ENCODE measurements at places on chromosomes 13 and 19.

DNA sequence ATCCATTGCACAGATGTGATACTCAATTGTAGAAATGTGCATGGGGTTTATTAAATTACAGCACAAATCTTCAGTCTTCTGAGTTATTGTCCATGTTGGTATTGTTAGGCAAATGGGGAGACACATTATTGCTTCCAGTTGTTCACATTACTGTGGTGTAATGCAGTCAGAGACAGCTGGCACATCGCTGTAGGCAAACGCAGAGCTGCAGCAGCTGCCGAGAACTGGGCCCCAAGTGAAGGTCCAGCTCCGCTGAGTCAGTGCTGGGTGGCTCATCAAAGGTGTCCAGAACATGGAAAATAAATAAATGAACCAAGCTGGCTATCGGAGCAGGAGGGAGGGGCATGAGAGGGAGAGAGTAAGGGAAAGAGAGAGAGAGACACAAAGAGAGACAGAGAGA, 299.1 kb upstream of the OBI1 start:
- DNase-seq, result no peak

DNA sequence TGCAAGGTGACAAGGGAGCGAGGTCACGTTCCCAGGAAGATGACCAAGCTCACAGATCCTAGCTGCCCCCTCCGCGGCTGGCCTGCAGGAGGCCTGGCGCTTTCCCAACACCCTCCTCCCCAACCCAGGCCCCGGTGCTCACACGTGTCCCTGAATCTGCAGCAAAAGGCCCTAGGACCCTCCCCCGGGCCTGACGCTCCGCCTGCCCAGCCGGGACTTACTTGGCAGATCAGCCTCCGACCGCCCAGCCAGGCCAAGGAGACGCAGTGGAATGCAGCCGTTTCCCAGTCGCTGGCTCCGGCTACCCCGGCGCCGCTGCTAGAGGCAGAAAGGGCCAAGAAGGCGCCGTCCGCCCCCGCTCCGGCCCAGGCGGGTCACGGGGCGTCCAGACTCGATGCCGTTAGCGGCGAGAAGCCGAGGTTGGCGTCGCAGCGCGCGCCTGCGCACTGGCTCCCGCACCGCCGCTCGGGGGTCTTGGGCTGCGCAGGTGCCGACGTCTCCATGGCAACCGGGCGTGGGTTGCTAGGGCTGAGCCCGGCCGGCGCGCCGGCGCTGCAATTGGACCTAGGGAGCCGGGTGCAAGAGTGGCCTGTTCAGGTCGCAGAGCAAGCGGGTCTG, at the start of gene PNMA8A:
PNMA8A (minus strand) TSS at position 448 of the 618 bp plus-strand sequence. CDS start 528 bp downstream, outside the sequence.
- no peak for DNase-seq

DNA sequence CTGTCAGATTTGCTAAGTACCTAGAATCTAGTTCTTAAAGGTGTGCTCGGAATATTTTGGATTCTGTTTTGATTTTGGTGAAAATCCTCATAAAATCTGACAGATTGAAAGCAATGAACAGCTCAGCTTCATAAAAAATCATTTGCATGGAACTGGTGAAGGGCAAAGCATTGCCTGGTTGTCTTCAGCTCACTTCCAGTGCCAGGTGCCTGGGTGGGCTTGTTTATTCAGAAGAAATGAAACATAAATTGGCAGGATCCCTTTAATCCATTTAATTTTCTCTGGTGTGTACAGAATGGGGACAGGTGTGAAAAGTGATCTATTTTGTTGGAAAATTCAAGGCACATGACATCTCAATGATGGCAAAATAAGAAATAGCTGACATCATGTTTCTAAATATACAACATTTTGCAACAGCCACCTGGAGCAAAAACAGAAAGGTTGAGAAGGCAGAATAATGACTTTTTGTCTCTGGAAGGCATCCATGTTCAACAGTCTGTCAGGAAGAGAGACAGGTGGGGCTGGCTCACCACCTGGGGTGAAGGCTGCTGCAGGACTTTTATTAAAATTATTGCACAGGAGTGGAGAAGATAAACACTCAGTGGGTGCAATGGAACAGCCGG, 52.2 kb downstream of the RFC3 start:
- no peak for DNase-seq

DNA sequence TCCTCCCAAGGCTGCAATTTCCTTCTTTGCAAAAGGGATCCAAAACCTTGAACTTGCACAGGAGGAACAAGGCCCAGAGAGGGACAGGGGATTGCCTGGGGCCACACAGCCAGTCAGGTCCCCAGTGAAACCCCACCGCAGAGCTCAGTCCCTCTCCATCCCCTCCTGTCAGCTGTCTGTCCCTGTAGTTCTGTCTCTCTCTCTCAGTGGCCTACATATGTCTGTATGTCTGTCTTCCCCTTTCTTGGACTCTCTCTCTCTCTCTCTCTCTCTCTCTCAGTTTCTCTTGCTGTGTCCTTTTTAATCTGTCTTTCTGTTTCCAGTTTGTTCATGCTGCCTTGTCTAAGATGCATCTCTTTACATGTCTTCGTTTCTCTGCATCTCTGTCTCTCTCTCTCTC, 11.5 kb downstream of the CEACAM19 start:
- no peak for DNase-seq

GRCh38 chr19:46755853-46756543, 9.7 kb upstream of the STRN4 start:
- no peak for DNase-seq

GRCh38 chr19:8239528-8240273, 30.5 kb downstream of the CERS4 start:
- DNase-seq, result no peak

DNA sequence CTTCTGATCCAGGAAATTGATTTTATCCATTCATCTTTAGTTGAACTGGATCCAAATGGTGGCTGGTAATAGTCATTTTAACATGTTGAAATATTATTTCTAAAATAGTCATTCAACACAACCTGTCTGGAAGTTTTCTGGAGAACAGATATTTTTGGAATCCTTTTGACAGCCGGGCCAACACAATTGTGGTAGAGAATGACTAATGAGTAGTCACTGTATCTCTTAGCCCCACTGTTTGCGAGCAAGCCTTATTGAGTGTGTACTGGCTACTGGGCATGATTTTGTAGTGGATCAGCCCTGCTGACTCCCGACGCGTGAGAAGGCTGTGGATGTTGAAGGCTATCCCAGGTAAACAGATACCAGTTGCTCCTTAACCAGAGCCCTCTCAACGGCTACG, 383.4 kb downstream of the ZNF536 start:
- no peak for DNase-seq

GRCh38 chr19:17037184-17037583, 10.6 kb upstream of the CPAMD8 start:
- no peak for DNase-seq

GRCh38 chr13:50732712-50733111, 110.8 kb downstream of the DLEU7 start:
- DNase-seq, result no peak

GRCh38 chr13:104327211-104327610, 1261.0 kb upstream of the SLC10A2 start:
- no peak for DNase-seq

- no peak for DNase-seq
Measured at GRCh38 chr13:50842990-50843256, 569 bp downstream of the DLEU7 start.

DNA sequence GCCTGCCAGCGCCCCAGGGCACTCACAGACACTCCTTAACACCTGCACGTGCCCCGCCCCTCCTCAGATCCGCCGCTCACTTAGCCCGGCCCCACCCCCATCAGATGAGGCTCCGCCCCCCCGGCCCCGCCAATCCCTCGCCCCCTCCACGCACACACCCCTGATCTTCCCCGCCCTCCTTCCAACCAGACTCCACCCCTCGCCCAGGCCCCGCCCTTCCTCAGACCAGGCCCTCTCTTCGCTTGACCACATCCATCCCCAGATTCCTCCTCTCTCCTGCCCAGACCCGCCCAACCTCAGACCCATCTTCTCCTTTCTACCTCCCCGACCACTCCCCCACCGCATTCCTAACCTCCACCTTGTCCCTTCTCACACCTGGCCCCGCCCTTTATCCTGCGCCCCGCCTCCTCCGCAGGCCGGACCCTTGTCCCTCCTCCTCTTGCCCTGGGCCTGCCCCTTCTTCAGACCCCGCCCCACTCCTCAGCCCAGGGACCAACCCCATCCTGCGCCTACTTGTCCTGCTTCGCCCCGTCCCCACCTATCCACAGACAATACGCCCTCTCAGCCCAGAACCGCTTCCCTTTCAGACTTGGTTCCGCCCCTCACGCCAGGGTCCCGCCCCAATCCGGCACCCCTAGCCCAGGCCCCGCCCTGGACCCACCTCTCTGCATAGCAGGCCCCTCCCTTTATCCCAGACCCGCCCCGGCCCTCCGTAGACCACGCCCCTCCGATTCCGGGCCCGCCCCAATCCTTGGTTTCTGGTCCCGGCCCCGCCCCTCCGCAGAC, 452 bp upstream of the KLHL26 start:
- DNase-seq, result peak; percentile 100

- no peak for DNase-seq
Measured at GRCh38 chr19:51094696-51095279, 12.1 kb upstream of the KLK14 start.

GRCh38 chr13:18949489-18949761, 232.2 kb downstream of the TUBA3C start:
- no peak for DNase-seq

GRCh38 chr13:97417698-97418097, 16.3 kb upstream of the RAP2A start:
- DNase-seq, result no peak

DNA sequence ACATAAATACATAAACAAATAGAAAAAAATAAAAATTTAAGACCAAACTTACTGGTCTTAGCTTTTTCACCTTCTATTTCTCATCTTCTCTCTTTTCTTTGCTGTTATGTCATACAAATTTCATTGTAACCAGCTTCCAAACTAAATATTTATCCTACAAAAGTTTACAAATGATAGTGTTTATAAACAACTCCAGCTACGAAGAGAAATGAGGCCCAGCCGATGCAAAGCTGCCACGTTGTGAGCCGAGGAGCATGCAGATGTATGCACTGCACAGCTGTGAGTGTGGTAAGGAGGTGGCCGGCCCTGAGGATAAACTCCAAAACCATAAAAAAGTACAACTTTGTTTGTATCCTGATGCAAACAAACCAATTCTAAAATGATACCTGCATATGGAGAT, 642.4 kb upstream of the SGCG start:
- DNase-seq, result no peak

DNA sequence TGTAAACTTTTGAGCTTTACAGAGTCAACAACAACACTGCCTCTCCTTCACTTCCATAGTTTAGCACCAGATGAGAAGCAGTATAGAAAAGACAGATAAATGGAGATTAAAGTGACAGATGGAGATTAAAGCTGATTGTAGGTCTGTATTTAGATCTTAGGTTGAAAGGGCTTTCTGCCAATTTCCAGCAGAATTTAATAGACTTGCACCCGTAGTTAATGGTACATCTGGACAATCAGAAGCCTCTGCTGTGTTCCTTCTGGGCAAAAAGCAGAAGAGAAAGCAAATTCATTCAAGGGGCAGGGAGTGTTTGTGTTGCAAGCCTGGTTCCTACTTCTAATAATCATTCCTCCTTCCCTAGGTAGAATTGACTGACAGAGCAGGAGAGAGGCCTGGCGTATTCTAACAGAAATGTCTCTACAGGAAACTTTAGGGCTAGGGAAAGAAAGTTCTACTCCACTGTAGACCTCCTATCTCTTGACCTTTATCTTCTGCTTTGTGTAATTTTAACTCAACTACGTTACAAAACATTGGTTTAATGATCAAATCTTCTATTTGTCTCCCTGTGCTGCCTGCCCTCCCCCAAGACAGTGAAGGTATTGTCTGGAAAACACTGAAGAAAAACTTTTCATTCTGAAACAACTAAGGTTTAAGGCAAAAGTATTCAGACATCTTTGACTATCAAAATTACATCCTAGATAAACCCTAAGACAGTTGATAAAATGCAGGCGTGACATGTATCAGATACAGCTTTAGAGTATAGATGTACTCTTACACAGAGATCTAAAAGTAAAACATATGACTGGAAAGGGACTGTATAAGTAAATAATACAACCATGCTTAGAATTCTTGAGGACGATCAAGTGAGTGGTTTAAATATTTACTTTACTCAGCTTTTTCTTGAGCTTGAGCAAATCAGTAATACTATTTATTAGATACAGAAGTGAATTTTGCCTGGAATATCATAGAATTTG, 44.4 kb downstream of the GPC6 start:
- no peak for DNase-seq

DNA sequence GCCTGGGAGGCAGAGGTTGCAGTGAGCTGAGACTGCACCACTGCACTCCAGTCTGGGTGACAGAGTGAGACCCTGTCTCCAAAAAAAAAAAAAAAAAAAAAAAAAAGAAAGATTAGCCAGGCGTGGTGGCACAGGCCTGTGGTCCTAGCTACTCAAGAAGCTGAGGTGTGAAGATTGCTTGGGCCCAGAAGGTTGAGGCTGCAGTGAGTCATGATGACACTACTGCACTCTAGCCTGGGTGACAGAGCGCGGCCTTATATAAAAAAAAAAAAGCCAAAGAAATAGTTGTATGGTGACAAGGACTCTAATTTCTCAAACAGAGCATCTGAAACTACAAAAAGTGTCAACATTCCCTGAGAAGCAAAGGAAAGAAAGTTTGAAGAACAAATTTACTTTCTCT, 3.4 kb downstream of the PBX4 start:
- peak; percentile 36 for DNase-seq

All from stimulated activated CD8-positive, alpha-beta memory T cell treated with anti-CD3 and anti-CD28 coated beads, Interleukin-4, amount 100 ng/mL, for 4 hours (primary cell).